ENCODE measurements at places on chromosomes 7 and 10.
A peak's percentile ranks its signal among the peaks of the same experiment; 100 is the strongest.

DNA sequence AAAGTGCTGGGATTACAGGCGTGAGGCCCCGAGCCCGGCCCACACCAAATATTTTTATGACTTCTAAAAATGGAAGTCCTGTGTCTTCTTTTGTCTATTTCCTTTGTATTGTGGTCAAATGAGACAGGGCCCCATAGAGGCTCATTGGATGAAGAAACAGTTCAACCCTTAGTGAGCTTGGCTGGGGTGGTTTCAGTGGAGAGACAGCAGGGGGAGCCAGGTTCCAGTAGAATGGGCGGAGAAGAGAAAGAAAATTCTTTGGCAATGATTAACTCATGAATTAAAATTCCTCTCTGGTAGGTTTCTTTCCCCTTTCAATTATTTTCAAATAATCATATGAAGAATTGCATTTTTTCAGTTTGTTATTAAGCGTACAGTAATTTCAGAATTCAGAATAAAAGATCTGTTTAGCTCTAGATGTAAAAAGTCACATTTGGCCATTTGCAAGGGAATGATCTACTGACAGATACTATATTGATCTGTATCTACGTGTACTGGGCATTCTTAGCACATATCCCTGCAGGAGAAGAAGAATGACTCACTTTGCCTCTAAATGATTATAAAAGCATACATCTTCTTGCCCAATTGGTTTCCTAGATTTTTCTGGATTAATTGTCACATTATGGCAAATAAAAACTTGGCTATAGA is 43.2 kb downstream of the PNLIPRP3 start:
- DNase-seq: peak; percentile 74

DNA sequence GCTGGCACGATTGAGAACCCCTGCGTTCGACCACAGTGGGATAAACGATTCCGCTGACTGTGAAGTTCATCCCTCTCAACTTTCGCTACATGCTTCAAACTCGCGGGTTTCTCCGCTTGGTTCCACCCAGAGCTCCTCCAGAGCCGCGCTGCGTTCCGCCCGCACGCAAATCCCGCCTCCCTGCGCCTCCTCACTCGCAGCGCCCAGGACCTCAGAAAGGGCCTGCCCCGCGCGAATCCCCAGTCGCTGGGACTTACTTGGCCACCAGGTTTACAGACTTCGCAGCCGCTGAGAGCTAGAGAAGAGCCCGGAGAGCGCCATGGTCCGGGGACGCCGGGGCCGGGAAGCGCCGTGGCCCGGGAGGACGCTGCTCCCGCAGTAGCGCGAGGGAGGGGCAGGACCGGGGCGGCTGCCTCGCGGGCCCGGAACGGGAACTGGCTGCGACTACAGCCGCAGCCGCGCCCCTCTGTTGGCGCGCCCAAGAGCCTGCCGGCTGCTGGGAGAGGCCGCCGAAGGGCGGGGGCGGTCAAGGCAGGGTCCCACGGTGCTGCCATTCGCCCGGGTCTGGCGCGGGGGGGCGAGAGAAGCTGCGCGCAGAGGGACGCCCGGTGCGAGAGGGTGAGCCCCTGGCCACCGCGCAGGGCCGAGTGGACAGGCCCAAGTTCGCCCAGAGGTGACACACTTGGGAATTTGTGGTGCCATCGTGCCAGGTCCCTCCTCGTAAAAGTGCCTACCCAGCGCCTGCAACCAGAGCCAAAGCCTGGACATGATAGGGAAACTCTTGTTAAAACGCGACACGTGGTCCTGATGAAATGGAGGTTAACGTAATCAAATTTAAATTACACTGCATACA is at the start of gene NOD1:
TSS of gene NOD1 (minus strand) at position 436 of the 853 bp plus-strand sequence. CDS start 21,863 bp downstream, outside the sequence.
- peak; percentile 90 for DNase-seq

DNA sequence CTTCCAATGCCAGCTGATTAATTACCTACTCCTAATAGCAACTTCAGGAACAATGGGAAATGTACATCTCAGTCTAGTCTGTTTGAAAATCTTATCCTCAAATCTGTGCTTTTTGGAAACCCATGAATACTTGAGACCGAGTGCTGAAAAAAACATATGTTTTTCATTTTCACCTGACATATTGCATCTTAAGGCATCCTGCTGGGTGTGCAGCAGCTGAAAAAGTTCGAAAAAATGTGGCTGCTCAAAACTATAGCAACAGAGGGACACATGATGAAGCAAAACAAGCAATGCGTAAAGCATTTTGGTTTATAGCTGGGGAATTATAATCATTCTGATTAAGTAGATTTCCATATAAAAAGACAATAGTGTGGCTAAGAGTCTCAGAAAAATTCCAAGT is 218.0 kb downstream of the CREB5 start:
- no peak for DNase-seq

DNA sequence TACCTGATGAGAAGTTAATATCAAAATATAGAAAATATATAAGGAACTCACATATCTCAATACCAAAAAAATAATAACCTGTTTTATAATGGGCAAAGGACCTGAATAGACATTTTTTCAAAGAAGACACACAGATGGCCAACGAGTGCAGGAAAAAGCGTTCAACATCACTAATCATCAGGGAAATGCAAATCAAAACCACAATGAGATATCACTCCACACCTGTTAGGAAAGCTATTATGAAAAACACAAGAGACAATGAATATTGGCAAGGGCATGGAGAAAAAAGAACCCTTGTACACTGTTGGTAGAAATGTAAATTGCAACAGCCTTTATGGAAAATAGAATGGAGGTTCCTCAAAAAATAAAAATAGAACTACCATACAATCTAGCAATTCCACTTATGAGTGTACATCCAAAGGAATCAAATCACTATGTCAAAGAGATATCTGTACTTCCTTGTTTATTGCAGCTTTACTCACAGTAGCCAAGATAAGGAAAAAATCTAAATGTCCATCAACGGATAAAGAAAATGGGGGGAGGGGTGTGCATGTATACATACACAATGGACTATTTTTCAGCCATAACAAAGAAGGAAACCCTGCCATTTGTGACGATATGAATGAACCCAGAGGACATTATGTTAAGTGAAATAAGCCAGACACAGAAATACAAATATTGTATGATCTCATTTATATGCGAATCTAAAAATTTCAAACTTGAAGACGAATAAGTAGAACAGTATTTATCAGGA is 3.6 kb upstream of the ALOX5 start:
- DNase-seq: no peak

DNA sequence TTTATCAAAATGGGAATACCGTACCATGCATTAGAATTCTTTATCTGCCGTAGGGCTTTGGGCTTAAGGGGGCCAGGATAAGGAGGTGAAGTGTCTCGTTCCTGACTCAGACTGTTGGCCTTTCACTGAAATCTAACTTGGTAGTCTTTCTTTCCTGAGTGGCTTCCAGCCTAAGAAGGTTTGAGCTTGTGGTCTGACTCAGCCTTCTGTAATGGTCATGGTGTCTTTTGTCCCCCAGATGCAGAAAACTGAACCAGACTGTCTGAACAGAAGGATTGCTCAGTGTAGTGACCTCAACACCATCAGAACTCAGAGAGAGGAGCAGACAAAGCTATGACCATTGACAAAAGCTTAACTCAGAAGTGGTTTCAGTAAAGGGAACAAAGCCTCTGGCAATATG is 39.5 kb downstream of the WNT2 start:
- peak; percentile 68 for DNase-seq

DNA sequence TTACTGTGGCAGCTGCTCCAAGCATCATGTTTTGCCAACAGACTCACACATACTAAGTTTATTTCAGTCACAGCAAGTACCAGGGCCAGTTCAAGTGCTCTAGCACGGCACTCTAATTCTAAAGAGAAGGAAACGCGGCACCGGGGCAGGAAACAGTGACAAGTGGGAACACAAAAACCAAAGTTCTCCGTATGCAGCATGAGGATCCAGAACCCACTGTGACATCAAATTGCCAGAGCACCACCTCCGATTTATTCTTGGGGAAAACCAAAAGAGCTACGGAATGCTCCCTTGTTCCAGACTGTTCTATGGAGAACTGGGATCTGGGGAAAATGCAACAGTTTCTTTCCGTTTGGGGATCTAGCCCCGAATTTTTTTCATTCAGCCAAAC is 448 bp upstream of the PTER start:
- peak; percentile 50 for DNase-seq

- DNase-seq: peak; percentile 97
These were observed 145.2 kb downstream of the FRMD4A start for GRCh38 chr10:14185316-14186045.

DNA sequence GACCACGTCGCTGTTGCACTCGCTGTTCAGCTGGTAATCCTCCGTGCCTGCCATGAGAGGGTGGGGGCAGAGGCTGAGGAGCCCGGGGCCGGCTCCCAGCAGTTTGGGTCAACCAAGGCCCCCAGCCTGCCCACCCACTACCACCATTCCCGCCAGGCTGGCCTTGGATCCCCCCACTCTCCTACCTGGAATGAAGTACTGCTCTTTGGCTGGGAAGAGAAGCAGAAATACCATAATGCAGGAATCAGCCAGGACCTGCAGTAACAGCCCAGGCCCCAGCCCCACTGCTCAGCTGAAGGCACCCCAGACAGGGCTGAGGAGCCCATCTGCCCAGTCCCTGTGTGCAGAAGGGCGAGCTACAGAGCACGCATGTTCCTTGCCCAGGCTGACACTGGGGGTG is 138.0 kb downstream of the SLIT1 start:
- DNase-seq: no peak

- no peak for DNase-seq
These were observed 39.0 kb downstream of the PARP12 start for GRCh38 chr7:140023728-140024127.

GRCh38 chr10:4120096-4120853 is 335.3 kb upstream of the KLF6 start:
- no peak for DNase-seq

DNA sequence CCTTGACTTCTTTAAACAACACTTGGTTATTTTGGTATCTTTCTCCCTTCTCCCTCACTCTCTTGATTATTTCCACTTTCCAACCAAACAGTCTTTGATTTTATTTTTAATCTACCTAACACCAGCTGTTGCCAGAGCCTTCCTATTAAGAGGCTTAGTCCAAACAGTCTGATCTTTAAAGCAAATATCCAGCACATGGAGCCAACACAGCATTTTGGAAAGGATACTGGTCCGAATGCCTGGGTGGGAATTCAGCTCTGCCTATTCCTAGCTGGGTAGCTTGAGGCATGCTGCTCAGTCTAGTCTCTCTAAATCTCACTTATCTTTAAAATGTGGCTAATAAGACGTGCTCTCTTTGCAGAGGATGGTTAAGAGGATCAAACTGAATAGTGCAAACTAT is 129.3 kb downstream of the NRCAM start:
- no peak for DNase-seq

- no peak for DNase-seq
These were observed 95.9 kb upstream of the AUTS2 start for GRCh38 chr7:69502358-69502757.

DNA sequence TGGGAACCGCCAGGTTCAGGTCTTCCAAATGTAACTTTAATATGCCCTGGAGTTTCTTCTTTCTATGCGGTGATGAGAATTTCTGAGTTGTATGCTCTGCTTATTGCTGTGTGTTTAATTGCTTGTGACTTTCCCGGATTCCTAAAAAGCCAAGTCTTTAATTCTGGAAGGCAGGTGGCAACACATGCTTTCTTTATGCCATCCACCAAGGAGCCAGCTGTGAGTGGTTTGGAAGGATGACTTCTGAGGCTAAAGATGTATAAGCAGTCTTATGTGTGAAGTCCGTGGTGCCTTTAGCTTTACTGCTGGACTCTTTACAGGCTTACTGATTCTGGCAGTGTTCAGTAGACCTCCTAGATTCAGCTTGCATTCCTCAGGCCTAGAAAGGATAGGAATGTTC is 3.1 kb downstream of the SDK1 start:
- no peak for DNase-seq

DNA sequence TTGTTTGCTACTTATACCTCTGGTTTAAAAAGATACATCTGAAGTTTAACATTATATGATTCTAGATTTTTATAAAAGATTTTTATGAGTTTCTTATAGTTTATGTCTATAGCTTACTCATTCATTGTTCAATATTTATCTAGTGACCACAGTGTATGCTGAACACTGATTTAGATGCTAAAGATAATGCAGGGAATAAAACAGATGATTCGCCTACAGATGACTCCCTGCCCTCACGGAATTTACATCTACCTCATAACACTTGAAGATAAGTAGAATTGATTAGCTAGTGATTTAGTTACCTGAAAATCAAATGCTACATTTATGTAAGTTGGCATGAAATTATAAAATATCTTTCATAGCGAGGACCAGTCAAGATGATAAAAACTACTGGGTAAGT is 105.8 kb downstream of the HIPK2 start:
- no peak for DNase-seq

- no peak for DNase-seq
These were observed 121.8 kb downstream of the CUX1 start for GRCh38 chr7:101939136-101939695.

- DNase-seq: no peak
These were observed 13.0 kb upstream of the CHST15 start for GRCh38 chr10:124106241-124106879.

- peak; percentile 86 for DNase-seq
These were observed 945 bp downstream of the ADO start for GRCh38 chr10:62805231-62806099.

DNA sequence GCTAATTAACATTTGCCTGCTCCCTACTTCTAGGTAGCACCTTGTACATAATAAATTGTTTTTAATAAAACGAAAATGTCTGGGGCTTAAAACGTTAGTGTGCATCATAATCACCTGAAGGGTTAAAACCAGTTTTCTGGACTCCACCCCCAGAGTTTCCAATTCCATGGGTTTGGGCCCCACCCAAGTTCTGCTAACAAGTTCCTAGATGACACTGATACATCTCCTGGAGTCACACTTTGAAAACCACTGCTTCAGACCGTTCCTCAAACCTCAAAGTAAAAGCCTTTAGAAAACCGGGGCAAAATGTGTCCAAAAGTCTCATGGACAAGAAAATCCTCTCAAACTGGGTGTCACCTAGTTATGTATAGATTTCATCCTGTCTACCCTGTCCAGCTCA is 9.3 kb downstream of the OSBPL3 start:
- peak; percentile 57 for DNase-seq

GRCh38 chr7:150965273-150965830 is 12.8 kb downstream of the KCNH2 start:
- no peak for DNase-seq

GRCh38 chr7:4067874-4068273 is 614.2 kb upstream of the FOXK1 start:
- DNase-seq: peak; percentile 29

GRCh38 chr10:74929197-74929596 is 102.8 kb downstream of the KAT6B start:
- no peak for DNase-seq

- DNase-seq: no peak
These were observed 80.9 kb upstream of the VWC2 start for GRCh38 chr7:49692516-49692915.

DNA sequence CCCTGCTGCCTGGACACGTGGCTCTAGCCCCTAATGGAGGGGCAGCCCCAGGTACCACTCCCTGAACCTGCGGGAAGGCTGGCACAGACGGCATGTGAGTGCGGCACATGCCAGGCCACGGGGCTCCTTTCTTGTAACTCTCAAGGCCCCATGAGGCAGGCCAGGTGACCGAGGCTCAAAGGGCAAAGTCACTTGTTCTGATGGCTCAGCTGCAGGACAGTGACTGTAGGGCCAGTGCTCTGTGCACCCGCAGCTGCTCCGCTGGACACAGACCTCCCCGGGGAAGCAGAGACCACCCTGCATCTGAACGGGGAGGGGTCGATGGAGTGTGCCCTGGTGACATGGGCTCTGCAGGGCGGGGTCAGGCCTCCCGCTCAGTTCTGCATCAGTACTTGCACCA is 55.3 kb downstream of the PTPRE start:
- DNase-seq: no peak

GRCh38 chr7:144437370-144438191 is 34.1 kb upstream of the NOBOX start:
- DNase-seq: peak; percentile 68

Measured in islet precursor cell (in vitro differentiated cells).